ENCODE measurements at places on chromosomes 13 and 19. TPM values are rescaled to one million over a fixed set of nuclear protein-coding genes. Genes with fewer than 3 reads are reported as not detected.

DNA sequence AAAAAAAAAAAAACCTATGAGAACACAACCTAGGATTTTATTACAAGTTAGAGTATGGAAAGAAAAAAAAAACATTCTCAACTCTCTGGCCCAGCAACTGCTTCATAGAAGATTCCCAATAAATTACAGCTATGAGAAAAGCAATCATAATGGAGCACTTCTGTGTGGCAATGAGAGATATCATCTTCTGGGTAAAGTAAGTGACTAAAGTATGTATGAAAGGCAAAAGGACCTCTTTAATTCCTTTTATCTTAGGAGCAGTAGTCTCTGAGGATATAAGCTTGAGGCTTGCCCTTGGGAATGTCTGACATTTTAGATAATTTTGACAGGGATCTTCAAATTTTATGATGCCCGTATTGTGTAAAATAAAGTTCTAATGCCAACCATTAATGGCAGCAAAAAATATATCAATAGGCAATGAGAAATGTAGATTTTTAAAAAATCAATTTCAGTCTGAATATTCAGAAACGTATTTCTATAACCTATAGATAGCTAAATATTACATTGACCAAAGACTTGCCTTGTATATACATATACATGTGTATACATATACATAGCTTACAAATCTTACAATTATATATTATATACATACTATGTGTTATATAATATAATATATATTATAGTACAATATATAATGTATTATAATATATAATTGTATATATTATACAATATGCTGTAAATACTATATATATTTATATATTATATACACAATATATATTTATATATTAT lies 823.9 kb upstream of the SLITRK1 start:
- DNase-seq, result no peak

- no peak for DNase-seq
Measured at GRCh38 chr19:55320844-55321419, 4.2 kb downstream of the TMEM150B start.

GRCh38 chr19:16497042-16497441 lies 848 bp downstream of the C19orf44 start:
- peak; percentile 36 for DNase-seq

DNA sequence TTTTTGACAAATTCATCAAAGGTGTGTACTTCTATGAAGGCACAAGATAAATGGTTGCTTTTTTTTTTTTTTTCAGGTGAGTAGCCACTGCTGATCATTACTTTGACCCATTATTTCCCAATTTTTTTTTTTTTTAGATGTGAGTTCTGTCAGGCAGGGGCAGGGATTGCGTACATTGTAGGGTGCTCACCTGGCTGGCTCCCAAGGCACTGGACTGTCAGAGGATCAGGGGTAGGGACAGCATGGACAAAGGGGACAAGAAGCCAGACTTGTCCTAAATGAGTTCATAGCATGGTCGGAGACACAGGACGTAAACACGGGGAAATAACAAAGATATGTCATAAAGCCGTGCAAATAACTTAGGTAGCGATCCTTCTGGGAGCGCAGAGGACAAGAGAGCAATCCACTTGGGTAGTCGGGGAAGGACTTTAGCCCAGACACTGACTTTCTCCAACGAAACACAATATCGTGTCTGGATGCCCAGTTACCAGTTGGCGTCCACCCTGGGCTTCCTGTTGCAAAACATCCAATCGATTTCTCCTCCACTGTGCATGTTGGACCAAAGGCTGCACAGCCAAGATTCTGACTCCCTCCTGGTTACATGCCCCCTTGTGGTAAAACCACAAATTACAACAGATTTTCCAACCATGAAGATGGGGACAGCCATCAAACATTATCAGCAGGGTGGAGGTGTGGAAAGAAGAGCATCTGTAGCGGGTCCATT lies 27.5 kb upstream of the KATNAL1 start:
- DNase-seq, result no peak

DNA sequence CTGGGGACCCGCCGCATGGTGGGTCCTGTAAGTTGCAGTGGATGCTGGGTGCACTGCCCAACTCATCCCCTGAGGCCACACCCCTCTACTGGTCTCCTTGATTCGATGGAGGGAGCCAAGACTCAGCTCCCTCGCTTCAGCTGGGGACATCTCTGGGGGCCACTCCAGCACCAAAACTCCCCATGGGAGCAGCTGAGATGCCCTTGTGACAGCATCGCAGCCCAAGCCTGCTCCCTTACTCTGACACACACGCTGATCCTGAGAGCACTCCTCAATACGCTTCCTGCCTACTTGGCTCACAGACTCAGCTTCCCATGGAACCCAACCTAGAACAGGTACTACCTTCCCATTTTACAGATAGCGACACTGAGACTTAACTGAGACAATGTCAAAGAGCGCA lies 56.2 kb downstream of the PEPD start:
- DNase-seq, result no peak

DNA sequence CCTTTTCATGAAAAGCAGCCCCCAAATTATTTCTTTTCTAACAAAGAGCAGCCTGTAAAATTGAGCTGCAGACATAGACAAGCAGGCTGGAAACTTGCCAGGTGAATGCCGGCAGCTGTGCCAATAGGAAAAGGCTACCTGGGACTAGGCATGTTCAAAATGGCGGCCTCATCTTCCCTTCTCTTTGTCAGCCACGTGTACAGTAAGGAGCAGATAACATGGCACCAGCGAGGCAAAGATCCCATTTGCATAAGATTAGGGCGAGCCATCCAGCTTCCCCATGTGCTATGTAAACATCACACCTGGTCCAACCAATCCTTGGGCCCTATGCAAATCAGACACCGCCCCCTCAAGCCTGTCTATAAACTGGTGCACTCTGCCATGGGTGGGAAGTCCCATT lies 31.2 kb upstream of the CACNA1A start:
- no peak for DNase-seq

- no peak for DNase-seq
Measured at GRCh38 chr13:21039097-21039800, 22.1 kb downstream of the LATS2 start.

DNA sequence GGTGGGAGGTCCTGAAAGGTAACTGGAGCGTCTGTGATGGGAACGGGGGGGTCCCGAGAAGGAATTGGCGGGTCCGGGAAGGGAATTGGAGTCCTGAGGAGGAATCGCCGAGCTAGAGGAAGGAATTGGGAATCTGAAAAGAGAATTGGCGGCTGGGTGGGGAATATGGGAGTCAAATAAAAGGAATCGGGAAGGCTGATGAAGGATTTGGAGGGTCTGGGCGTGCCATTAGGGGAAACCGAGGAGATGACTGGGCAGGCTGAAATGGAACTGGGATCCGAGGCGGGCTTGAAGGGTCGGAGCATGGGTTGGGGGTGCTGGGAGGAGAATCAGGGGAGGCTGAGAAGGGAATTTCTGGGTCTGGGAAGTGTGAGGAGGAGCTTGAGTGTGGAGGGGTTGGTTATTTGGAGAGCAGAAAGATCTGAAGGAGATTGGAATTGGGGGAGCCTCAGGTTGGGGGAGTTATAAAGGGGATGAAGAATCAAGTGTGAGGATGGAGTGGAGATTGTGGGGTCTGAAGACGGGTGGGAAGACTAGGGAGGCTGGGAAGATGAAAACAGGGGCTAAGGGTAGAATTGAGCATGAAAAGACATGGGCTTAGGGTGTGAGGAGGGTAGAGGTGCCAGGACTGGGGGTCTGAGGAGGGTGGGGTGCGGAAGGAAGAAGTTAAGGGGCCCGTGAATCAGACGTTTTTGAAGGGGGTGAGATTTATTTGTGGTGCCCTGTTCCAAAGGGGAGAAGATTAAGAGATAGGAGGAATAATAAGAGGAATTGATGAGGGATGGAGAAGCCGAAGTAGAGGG lies 718 bp downstream of the ACTN4 start:
- peak; percentile 45 for DNase-seq

- DNase-seq, result no peak
Measured at GRCh38 chr13:86324191-86324590, 525.0 kb upstream of the SLITRK6 start.

DNA sequence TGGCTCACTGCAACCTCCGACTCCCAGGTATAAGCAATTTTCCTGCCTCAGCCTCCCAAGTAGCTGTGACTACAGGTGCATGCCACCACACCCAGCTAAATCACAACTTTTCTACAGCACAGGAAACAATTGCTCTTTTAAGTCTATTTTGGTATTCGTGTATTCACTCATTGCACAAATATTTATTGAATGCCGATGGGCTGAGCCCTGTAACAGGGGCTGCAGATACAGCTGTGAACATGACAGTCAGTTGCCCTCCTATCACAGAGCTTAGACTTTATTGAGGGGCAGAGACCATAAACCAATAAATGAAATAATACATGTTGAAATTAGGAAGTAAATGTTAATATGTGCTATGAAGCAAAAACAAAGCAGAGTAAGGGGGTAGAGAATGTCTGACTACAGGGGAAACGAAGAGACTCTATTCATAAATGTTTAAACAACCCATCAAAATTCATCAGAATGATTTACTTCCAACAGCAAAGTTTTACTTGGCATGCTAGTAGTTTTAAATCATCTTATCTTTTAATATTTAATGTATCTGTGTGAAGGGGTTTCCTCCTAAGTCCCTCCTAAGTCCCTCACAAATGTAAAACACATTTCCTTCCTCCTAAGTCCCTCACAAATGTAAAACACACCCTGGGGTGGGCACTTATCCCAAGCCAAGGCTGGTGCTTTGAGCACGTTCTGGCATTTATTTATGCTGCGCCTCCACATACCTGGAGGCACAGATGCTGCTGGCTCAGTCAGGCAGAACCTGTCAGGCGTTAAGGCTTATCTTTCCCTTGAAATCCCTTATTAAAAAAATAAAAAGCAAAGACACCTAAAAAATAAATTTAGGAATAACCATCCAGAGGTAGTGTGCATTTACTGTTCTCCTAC lies 140.8 kb downstream of the MIPEP start:
- DNase-seq, result no peak

DNA sequence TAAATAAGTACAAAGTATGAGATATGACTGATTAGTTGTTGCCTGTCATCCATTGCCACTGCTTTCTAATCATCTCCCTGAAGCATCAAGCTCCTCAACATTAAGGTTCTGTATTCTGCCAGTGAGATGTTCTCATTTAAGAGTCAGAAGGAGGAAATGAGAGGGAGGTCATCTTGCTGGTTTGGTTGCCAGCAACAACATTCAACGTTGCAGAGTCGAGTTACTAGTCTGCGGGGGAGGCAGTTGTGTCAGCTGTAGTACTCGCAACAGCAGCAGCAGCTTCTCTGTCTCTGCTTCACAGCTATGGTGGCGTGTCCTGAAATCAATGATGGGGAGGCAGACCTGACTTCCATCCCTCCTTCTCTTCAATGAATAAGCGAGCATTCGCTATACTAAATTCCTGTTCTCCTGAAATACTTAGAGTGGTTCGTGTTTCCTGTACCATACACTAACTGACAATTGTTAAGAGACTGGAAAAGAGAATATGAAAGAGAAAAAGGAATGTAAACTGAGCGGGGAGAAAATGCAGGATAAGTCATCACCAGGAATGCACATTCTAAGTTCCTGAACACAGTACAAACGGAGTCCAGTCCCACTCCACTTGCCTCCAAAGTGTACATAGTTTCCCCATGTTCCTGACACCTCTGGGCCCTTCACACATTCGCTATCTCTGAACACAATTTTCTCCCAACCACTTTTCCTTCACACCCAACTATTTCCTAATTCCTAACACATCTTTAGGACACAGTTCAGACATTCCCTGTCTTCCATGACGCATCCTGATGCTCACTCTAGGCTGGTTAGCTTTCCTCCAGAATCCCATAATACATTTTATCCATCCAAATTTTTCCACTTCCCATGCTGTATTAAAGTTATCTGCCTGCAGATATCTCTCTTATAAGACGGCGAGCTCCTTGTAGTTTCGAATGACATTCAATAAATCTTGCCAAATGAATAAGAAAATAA lies 263.0 kb downstream of the KLF12 start:
- peak; percentile 47 for DNase-seq

GRCh38 chr13:21738630-21739029 lies 67.8 kb downstream of the FGF9 start:
- no peak for DNase-seq

- DNase-seq, result peak; percentile 48
Measured at GRCh38 chr13:102275969-102276368, 125.9 kb downstream of the FGF14 start.

DNA sequence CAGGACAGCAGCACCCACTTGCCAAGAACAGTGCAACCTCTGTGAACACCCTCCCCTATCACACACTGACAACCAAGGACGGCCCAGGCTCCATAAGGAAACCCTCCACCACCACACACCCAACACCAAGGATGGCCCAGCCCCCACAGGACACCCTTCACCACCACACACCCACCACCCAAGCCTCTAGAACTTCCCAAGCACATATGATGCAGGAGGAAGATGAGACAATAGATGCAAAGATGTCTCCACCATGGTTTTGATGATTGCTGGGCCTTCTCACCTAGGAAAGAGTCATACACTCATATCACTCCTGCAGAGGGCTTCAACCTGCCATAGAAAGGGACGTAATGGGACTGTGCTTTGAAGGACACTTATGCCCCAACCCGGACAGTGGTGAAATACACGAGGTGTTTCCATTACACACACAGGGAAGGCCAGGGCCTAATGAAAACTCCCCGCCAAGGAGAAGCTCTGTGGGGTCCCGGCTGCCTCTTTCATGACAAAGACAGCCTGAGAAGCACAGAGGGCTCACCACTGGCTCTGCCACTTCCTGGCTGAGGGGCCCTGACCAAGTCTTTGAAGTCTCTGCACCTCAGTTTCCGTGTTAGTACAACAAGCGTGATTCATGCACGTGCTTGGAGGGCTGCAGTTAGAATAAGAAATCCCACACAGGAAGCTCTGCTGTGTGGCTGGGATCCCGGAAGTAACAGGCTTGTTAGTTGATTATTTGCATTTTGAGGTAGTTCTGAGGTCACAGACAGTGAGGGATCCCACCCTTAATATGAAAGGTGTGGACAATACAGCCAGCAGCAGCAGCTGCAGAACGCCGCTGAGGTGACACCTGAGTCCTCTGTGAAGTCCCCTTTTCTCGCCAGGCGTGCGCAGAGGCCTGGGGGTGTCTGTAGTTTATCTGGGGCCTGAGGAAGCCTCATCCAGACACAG lies 61.9 kb upstream of the ATP12A start:
- DNase-seq, result no peak

DNA sequence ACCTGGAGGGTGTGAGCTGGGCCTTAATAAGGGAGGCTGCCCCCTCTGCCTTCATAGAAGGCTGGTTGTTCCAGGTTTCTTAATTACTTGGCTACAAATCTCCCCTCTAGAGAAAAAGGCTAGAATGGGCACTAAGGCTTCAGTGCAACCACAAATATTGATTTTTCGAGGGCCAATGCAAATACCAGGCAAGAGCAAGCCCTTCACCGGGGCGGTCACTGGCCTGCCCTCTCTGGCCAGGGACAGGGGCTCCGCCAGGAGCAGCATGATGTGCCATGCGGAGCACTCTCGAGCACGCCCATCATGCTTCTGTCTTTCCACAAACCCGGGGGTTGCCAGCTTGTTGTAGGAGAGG lies 127.8 kb upstream of the SPACA7 start:
- no peak for DNase-seq

- no peak for DNase-seq
Measured at GRCh38 chr19:15671891-15672579, 852 bp upstream of the CYP4F12 start.

- no peak for DNase-seq
Measured at GRCh38 chr13:110533771-110534670, 27.5 kb downstream of the RAB20 start.

Gene UPF3A
- 22.1 TPM for total RNA-seq

Gene CLIP3
- total RNA-seq, result 3.9 TPM

Gene PTPRH
- 0.24 TPM for total RNA-seq

Gene CADM4
- total RNA-seq, result 2.9 TPM

Gene PRX
- total RNA-seq, result 2.6 TPM

Gene KLK6
- total RNA-seq, result not detected

Gene PGLYRP1
- total RNA-seq, result not detected

Gene SNRNP70
- total RNA-seq, result 143 TPM

Gene RNF17
- not detected for total RNA-seq

All from umbilical cord (tissue), 2 donors.